ENCODE measurements at places on chromosomes 5 and 9.

- no peak for DNase-seq
These were observed 15.6 kb downstream of the MLLT3 start for GRCh38 chr9:20606652-20607051.

GRCh38 chr5:127994087-127994660, 89.4 kb upstream of the SLC12A2 start:
- DNase-seq, result no peak

DNA sequence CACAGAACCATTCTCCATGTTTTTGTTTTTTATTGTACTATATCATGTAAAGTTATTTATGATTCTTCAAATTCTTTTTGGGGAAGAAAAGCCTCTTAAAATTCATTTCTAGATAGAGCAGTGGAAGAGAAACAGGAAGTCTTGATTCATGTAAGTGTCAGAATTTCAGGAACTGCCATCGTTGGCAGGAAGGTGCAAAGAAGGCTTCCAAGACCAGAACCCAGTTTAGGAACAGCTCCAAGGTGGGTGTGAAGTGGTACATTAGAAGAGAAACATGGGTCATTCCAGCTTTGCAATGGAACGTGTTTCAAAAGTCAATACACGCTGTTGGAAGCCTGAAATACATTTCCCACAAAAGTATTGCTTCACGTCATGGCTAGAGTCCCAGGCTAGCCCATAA, 14.8 kb downstream of the SAXO1 start:
- DNase-seq, result no peak

DNA sequence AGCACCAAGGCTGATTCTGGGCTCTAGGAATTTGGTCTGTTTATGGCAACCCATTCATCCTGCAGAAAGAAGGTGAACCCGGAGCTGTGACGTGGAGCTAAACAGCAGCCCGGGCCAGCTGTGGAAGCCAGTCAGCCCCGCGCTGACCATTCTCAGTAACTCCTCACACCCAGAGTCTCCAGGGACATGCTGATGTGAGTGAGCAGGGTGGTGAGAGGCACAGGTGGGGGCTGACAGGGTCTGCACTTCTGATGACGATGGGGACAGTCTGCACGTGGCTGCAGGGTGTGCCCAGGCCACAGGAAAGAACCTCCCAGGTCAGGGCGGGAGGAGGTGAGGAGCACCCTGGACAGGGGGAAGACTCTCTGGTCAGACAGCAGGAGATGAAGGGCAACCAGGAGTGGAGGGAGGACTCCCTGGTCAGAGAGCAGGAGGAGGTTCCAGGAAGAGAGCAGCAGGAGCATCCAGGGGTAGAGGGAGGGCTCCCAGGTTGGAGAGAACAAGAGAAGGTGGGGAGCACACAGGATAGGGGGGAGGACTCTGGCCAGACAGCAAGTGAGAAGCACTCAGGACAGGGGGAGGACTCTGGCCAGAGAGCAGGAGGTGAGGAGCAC, 26.1 kb upstream of the SLC6A3 start:
- no peak for DNase-seq

- no peak for DNase-seq
These were observed 141.3 kb downstream of the SREK1 start for GRCh38 chr5:66285343-66285922.

- no peak for DNase-seq
These were observed 83.0 kb downstream of the NPR3 start for GRCh38 chr5:32794086-32794485.

DNA sequence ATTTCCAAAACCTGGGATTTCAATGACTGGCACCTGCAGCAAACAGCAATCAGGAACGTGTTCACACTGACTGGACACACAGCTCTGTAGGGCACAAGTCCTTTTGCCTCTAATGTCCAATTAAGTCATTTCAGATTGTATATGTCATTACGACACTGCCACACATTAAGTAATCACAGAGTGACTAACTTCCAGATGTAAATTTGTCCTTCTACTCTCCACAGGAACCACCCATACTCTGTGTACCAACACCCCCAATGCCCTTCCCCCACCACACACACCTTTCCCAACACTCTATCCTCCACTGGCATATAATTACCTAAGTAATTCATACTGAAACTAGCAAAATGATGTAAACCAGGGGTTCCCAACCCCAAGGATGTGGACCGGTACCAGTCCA, 30.5 kb downstream of the LARS1 start:
- no peak for DNase-seq

GRCh38 chr5:14501353-14502293, 80.0 kb upstream of the OTULINL start:
- no peak for DNase-seq

DNA sequence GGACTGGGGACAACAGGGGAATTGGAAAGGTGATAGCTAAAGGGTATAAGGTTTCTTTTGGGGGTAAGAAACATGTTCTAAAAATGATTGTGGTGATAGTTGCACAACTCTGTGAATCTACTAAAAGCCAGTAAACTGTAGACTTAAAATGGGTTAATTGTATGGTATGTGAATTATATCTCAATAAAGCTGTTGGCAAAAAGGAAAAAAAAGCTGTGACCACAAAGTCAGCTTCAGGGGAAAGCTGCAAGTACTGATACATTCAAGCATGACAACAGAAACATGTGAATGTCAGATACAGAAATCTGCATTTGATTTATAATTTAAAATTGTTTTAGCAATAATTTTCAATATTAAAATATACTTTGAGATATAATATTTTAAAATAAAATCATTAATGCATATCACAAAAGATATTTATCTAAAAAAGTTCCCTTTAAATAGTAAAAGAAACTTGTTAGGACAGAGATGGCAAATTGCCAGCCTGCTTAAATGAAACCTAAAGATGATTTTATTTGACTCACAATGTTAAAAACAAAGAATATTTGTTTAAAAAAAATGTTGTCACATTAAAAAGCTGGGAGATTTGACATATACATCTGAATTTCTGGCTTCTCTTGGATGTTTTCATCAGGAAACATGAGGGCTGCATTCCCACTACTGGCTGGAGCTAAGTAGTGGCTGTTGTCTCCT, 66.0 kb downstream of the TBCA start:
- no peak for DNase-seq

- DNase-seq, result no peak
These were observed 31.8 kb upstream of the RXRA start for GRCh38 chr9:134294153-134295071.

DNA sequence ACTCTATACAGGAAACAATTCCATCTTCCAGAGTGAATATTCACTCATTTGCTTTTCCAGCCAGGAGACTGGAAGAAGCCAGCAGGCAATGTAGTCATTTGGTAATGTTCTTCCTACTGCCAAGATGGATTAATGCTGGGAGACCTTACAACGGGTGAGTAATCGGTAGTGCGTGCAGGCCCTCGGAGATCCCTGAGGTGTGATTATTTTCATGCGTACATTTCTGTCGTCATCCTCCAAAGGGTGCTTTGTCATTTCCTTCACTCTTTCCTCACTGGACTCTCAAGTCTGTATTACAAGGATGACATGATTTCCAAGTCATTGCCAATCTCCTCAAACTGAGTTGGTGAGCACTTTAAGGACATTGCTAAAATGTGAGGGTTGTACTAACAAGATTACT, 263.5 kb downstream of the CWC27 start:
- DNase-seq, result no peak

DNA sequence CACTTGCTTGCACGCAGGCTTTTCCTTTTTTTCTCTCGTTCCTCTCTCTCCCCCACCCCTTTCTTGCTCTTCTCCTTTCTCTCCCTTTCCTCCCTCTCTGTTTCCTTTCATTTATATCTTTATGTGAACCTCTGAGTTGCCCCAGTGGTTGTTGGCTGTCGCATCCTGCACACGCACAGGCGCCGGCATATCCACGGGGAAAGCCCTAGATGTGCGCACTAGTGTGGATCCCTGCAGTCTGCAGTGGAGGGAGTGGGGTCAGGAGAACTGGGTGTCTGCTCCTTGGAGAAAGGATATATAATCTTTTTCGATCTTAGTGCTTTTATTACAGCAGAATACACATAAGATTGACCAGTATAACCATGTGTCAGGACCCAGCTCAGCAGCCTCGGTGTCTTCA, 223.5 kb downstream of the FANCC start:
- DNase-seq, result no peak

DNA sequence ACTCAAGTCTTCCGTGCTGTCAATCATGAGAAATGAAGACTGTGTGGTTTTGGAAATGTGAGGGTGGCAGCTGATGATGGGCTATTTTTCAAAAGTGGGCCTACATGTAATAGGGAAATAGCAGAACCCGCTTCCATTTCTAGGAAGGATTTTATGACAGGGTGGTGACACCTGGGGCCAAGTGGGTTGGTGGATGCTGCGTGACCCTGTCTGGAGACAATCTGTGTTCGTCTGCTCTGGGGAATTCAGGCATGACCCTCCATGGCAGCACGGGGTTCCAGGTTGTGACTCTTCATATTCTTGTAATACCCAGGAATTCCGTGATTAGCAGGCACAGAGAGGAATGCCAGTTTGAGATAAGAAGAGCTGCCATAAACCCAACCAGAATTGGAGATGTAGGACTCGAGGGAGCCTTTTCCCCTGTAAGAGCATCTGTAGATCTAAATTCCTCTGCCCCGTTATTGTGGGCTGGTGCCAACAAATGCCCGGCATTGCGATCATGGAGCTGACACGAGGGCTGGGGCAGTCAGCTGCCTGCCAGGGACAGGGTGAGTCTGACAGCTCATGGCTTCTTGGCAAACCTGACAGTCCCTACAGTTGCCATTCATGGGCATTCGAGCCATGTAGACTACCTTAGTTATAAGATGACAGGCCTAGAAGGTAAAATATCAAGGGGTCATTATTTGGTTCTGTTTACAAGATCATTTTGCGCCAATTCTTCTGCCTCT, 279.7 kb downstream of the GADD45G start:
- DNase-seq, result no peak

DNA sequence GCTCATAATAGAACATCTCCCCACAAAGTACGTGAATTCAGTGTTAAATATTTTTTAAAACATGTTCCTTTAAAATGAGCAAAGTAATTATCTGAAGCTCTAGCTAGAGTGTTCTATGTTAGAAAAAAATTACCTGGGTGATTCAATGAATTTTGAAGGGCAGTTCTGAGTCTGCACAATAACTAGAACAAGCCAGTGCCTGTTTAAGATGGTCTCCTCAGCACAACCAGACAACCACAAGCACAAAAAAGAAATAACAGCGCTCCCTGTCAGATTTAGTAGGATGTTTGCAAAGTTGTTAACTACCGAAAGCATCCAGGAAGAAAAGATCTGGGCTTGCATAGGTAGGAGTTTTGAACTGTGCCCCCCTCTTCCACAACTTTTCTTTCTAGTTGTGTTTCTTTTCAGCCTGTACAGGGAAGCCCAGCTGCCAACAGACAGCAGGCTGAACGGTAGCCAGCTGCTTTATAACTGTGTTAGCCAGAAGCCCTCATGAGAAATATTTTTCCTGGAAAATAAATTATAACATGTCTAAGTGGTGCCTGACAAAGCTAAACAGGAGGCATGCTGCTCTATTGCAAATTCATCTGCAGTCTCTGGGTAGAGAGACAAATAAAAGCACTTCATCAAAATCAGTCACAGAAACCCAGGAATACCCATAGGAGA, 1026.9 kb downstream of the MAT2B start:
- DNase-seq, result no peak

DNA sequence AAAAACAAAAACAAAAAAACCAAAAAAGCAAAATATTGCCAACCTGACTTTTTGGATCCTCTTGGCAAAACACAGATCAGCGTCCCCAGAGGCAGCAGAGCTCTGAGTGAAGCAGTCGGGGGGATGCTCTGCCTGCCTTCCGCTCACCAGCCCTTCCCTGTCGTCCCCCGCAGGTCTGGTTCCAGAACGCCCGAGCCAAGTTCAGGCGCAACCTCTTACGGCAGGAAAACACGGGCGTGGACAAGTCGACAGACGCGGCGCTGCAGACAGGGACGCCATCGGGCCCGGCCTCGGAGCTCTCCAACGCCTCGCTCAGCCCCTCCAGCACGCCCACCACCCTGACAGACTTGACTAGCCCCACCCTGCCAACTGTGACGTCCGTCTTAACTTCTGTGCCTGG, 20.7 kb downstream of the LHX2 start:
- no peak for DNase-seq

DNA sequence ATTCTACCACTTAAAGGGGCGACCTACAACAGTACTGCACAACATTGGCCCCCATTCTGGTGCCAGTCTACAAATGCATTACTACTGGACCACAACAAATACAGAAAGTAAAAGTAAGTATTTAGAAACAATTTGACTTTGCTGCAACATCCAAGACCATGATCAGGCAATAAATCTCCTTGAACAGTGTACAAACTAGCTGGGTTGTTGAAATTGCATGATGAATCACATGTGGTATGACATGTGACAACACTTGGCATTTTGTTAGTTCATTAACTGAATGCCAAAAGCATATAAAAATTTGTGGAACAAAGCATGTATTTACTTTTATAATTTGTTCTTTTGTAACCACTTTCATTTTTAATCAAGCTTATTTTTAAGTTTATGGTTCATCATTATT, 270.5 kb downstream of the NFIB start:
- no peak for DNase-seq

GRCh38 chr5:42591015-42591414, 165.6 kb upstream of the CCDC152 start:
- DNase-seq, result no peak

DNA sequence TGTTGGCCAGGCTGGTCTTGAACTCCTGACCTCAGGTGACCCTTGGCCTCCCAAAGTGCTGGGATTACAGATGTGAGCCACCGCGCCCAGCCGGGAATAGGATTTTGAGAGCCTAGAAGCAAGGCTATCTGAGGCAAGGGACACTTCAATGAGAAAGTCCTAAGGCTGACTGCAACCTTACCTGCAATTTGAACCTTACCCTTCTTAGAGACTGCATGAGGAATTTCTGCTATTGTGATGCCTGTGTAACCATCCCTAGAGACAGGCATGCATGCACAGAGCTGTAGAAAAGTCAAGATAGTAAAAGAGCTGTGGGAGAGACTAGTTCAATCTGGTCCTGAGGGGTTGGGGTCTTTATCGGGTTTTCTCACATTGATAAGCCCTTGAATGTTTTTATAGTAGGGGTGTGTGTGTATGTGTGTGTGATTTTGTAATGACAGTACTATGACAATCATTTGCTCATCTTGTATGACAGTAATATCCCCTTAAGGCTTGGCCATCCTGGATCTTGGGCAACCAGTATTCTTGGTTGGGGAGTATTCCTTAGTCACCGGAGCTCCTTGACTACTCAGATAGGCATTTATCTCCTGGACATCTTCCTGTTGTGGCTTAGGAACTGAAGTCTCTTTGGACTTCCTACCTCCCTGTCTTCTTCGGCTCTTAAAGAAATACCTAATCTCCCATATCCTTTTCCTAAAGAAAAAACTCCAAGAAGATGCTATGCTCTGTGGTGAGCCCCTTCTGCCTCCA, 11.2 kb downstream of the DNAJB5 start:
- no peak for DNase-seq

DNA sequence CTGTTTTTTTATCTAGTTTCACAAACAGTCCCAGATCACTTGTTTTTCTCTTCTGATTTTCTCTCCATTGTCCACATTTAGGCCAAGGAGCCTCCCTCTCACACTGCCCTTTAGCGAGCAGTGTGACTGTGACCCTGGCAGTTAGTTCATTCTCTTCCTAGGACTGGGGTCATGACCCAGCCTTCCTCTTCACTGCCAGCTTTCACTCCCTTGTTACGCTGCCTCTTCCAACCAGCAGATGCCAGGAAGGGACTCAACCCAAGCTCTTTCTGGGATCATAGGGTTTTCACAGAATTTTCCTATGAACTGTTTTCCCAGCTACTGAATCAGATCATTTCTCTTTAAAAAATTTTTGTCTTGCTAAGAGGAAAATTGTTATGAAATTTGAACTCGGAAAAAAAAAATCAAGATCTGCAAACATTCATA, 70.9 kb downstream of the LMNB1 start:
- DNase-seq, result no peak
